Heart right ventricle (tissue), 16 donors: ENCODE measurements at places on chromosomes 3 and 15. TPM values are rescaled to one million over a fixed set of nuclear protein-coding genes. Genes with fewer than 3 reads are reported as not detected.
A peak's percentile ranks its signal among the peaks of the same experiment; 100 is the strongest.

- H3K4me3 ChIP-seq, result no peak overlapping the region
- H3K27me3 ChIP-seq, result no peaks in the 10 kb centered on the region
- H3K4me1 ChIP-seq, result peaks cover 24% of the 10 kb centered on the region
- peak overlapping the region; percentile 60 for H3K27ac ChIP-seq
- DNase-seq, result no peak
Observed at GRCh38 chr15:68186671-68187397, 18.3 kb downstream of the CALML4 start.

GRCh38 chr3:127598841-127599570 is 795 bp downstream of the MCM2 start:
- peaks cover 14% of the 10 kb centered on the region for H3K4me1 ChIP-seq
- H3K27ac ChIP-seq, result no peak overlapping the region
- H3K27me3 ChIP-seq, result no peaks in the 10 kb centered on the region
- no peaks in the 10 kb centered on the region for H3K36me3 ChIP-seq
- no peak for DNase-seq

- no peak overlapping the region for H3K27ac ChIP-seq
- H3K4me1 ChIP-seq, result no peaks in the 10 kb centered on the region
- H3K4me3 ChIP-seq, result no peak overlapping the region
- no peaks in the 10 kb centered on the region for H3K36me3 ChIP-seq
- no peak for DNase-seq
Observed at GRCh38 chr3:145906301-145906700, 254.7 kb downstream of the PLOD2 start.

Gene C2CD4B
- 6.2 TPM for total RNA-seq

GRCh38 chr3:99410789-99411311 is 227.5 kb upstream of the COL8A1 start:
- H3K36me3 ChIP-seq, result no peaks in the 10 kb centered on the region
- no peaks in the 10 kb centered on the region for H3K27me3 ChIP-seq
- no peaks in the 10 kb centered on the region for H3K4me1 ChIP-seq
- H3K27ac ChIP-seq, result no peak overlapping the region
- H3K4me3 ChIP-seq, result no peak overlapping the region

GRCh38 chr15:52527911-52528563 is 643 bp downstream of the MYO5A start:
- no peaks in the 10 kb centered on the region for H3K36me3 ChIP-seq
- no peaks in the 10 kb centered on the region for H3K27me3 ChIP-seq
- peak overlapping the region; percentile 61 for H3K4me3 ChIP-seq
- no peak for DNase-seq
- peak overlapping the region; percentile 93 for H3K27ac ChIP-seq
- H3K4me1 ChIP-seq, result peaks cover 7% of the 10 kb centered on the region

DNA sequence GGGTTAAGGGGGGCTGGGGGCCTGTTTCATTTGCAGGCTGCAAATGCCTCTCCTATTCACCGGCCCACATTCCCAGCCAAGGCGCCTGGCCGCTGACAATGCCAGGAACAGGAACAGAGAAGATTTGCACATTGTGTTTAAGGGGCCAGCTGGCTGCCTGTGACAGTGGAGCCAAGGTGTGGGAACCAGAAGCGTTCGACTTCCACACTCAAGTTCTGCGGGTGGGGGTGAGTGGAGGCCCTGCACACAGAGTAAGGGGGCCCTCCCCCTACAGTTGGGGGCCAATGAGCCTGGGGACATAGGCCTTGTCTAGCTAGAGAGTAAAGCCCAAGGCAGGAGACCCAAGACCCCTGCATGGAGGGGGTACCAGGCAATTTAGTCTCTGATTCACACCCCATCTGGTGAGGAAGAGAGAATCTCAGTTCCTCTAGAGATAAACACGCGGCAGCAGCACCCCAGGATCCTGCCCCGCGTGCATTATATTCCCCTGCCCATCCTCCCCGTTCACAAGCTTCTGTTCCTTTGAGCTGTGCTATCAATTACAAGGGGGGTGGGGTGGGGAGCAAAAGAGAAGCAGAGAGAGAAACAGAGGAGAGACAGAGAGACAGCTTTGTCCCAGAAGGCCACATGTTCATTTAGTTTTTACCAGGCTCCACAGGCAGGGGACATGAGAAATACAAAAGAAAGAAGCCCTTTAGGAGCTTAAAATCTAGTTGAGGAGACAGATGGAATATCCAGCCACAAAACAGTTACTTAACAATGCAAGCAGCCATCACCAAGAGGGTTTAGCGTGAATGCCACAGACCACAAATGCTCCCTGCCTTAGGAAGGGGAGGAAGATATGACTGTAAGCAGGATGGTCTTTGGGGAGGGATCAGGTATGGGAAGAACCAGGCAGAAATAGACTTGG is 9.2 kb downstream of the IGDCC3 start:
- no peaks in the 10 kb centered on the region for H3K4me1 ChIP-seq

- no peaks in the 10 kb centered on the region for H3K36me3 ChIP-seq
- no peaks in the 10 kb centered on the region for H3K27me3 ChIP-seq
- no peak for DNase-seq
- H3K27ac ChIP-seq, result no peak overlapping the region
- H3K4me3 ChIP-seq, result no peak overlapping the region
Observed at GRCh38 chr15:99550077-99550476, 15.7 kb upstream of the MEF2A start.

Gene EPHA6
- total RNA-seq, result 0.59 TPM

DNA sequence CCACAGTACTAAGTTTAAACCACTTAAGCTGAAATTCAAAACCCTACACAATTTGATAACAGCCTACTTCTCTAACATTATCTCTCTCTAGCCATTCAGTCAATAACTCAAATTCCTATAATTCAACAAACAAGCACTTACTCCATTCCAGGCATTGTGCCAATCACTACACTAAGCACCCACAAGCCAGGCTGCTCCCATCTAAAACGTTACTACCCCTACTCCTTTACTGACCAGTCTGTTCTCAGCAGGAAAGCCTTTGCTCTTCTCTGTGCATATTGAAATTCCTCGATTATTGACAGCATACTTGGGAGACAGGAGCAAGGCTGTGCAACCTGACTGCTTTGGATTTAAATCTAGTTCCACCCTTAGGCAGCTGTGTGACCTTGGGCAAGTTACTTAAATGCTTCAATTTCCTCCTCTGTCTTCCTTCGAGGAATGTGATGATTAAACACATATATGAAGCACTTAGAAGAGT is 177.2 kb upstream of the THBS1 start:
- H3K36me3 ChIP-seq, result no peaks in the 10 kb centered on the region
- no peak for DNase-seq
- H3K27me3 ChIP-seq, result no peaks in the 10 kb centered on the region
- H3K4me3 ChIP-seq, result no peak overlapping the region

DNA sequence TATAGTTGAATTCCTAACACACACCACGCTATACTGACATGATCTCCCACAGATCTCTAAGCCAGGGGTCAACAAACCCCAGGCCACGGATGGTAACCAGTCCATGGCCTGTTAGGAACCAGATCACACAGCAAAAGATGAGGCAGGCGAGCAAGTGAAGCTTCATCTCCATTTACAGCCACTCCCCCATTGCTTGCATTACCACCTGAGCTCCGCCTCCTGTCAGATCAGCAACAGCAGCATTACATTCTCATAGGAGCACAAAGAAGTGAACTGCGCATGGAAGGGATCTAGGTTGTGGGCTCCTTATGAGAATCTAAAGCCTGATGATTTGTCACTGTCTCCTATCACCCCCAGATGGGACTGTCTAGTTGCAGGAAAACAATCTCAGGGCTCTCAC is 2.7 kb downstream of the PDCD7 start:
- no peak overlapping the region for H3K27ac ChIP-seq
- DNase-seq, result no peak
- no peak overlapping the region for H3K4me3 ChIP-seq

DNA sequence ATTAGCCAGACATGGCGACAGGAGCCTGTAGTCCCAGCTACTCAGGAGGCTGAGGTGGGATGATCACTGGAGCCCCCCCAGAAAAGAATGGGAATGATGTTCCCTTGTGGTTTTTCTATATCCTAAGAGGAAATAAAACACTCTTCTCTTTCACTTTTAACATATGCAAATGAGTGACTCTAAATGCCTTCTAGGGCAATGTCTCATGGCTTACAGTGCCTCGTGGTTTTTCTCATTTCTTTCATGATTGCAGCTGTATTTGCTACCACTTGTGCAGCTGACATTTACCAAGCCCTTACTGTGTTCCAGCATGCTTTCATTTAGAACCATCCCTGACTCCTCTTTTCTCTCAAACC is 26.4 kb downstream of the STOML1 start:
- H3K27ac ChIP-seq, result no peak overlapping the region
- H3K36me3 ChIP-seq, result no peaks in the 10 kb centered on the region
- no peak for DNase-seq
- no peak overlapping the region for H3K4me3 ChIP-seq
- H3K27me3 ChIP-seq, result no peaks in the 10 kb centered on the region

- H3K36me3 ChIP-seq, result no peaks in the 10 kb centered on the region
- H3K4me3 ChIP-seq, result peak overlapping the region; percentile 93
- peaks cover 14% of the 10 kb centered on the region for H3K4me1 ChIP-seq
- peak; percentile 88 for DNase-seq
- peak overlapping the region; percentile 100 for H3K27ac ChIP-seq
Observed at GRCh38 chr15:31325595-31326155, 960 bp upstream of the KLF13 start.

Gene CD200R1L
- total RNA-seq, result not detected

- no peak overlapping the region for H3K27ac ChIP-seq
- no peak for DNase-seq
- H3K4me1 ChIP-seq, result no peaks in the 10 kb centered on the region
- no peaks in the 10 kb centered on the region for H3K27me3 ChIP-seq
- H3K36me3 ChIP-seq, result no peaks in the 10 kb centered on the region
- H3K4me3 ChIP-seq, result no peak overlapping the region
Observed at GRCh38 chr3:13046569-13047274, 26.5 kb downstream of the IQSEC1 start.

DNA sequence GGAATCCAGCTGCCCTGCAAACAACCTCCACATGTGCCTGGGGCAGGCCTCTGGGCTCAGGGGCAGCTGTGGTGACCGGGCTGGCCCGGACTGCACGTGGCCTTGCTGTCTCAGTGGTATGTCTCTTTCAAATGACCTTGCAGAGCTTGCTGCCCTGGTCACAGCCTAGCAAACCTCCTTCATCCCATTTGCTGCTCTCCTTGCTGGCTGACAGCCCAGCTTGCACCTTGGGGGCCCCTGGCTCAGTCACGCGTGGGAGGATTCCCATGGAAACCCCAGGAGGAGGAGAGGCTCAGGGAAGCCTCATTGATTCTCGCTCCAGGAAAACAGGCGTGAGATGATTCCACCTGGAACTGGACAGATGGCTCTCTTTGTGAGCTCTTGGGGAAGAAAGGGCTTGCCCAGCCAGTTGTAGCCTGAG is 5.6 kb downstream of the SPSB4 start:
- H3K36me3 ChIP-seq, result no peaks in the 10 kb centered on the region
- DNase-seq, result no peak

GRCh38 chr15:57146506-57147201 is 228.2 kb downstream of the TCF12 start:
- no peaks in the 10 kb centered on the region for H3K27me3 ChIP-seq
- H3K27ac ChIP-seq, result no peak overlapping the region
- H3K36me3 ChIP-seq, result no peaks in the 10 kb centered on the region
- H3K4me3 ChIP-seq, result no peak overlapping the region
- peaks cover 44% of the 10 kb centered on the region for H3K4me1 ChIP-seq
- DNase-seq, result no peak

Gene HIGD2B
- total RNA-seq, result not detected

DNA sequence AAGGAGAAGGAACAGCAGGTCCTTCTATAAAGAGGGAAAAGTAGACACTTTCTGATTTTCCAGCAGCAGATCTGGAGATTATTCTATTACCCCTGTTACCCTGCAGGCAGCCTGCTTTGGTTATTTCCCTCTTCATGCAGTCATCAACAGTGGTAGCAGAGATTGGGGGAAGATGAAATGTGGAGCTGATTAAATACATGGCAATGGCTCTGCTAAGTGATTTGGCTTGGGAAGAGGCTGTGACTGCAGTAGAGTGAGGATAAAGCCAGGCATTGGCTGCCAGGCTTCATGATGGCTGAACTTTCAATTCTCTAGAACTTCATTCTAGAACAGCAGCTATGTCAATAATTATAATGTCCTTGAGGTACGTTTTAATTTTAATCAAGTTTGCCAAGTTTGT is 29.1 kb downstream of the PTX3 start:
- no peak overlapping the region for H3K4me3 ChIP-seq
- H3K27me3 ChIP-seq, result no peaks in the 10 kb centered on the region
- no peak overlapping the region for H3K27ac ChIP-seq
- H3K36me3 ChIP-seq, result no peaks in the 10 kb centered on the region
- no peaks in the 10 kb centered on the region for H3K4me1 ChIP-seq
- DNase-seq, result no peak

Gene PRICKLE2
- 6.9 TPM for total RNA-seq

- H3K4me1 ChIP-seq, result peaks cover 19% of the 10 kb centered on the region
- no peaks in the 10 kb centered on the region for H3K27me3 ChIP-seq
- no peak overlapping the region for H3K27ac ChIP-seq
Observed at GRCh38 chr15:62403164-62403809, 238.2 kb upstream of the C2CD4B start.

DNA sequence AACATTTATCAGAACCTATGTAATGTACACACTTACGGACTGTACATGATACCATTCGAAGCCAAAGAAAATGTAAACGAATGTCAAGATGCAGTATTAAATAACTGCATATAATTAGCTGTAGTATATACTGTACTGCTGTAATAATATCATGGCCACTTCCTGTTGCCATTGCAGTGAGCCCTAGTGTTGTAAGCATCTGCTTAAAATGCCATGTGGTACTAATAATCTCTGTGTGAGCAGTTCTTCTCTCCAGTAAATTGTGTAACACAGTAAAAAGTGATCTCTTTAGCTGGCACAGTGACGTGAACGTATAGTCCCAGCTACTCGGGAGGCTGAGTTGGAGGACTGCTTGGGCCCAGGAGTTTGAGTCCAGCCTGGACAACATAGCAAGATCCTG is 8.6 kb downstream of the SPG11 start:
- H3K27me3 ChIP-seq, result no peaks in the 10 kb centered on the region
- peaks cover 7% of the 10 kb centered on the region for H3K4me1 ChIP-seq
- peaks cover 51% of the 10 kb centered on the region for H3K36me3 ChIP-seq
- no peak overlapping the region for H3K4me3 ChIP-seq
- H3K27ac ChIP-seq, result no peak overlapping the region

DNA sequence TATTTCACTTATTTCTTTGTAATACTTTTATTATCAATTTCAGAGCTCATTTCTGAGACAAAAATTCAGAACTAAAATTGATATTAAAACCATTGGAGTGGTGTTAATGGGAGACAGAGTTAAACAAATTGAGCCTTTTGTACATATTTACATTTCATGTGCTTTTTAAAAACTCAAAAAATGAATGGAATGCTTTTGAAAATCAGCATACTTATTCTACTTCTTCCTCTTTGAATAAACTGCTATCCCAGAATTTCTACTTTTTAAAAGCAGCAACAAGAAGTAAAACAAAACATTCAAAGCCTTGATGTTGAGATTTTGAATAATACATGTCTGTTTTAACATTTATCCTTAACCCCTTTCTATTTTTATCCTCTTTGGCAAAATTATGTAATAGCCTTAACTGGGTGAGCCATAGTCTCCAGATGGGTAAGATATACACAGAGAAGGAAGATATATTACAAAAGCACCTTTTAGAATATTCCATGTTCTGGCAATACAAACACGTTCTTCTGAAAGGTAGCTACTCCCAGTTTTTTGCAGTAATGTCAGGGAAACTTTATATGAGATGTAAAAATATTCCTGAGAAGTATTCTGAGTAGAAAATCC is 123.6 kb downstream of the MBNL1 start:
- no peak for DNase-seq
- no peak overlapping the region for H3K4me3 ChIP-seq
- peak overlapping the region; percentile 27 for H3K27ac ChIP-seq
- peaks cover 89% of the 10 kb centered on the region for H3K4me1 ChIP-seq
- no peaks in the 10 kb centered on the region for H3K27me3 ChIP-seq

Gene MSL2
- 21.9 TPM for total RNA-seq

Gene BCL6
- total RNA-seq, result 27.9 TPM

GRCh38 chr3:168647582-168647981 is 551.9 kb upstream of the GOLIM4 start:
- H3K27ac ChIP-seq, result no peak overlapping the region
- H3K4me3 ChIP-seq, result no peak overlapping the region
- no peaks in the 10 kb centered on the region for H3K4me1 ChIP-seq
